ENCODE measurements at places on chromosomes 2 and 18.

GRCh38 chr18:75827751-75828287, 400.3 kb upstream of the SMIM21 start:
- no peak for DNase-seq

DNA sequence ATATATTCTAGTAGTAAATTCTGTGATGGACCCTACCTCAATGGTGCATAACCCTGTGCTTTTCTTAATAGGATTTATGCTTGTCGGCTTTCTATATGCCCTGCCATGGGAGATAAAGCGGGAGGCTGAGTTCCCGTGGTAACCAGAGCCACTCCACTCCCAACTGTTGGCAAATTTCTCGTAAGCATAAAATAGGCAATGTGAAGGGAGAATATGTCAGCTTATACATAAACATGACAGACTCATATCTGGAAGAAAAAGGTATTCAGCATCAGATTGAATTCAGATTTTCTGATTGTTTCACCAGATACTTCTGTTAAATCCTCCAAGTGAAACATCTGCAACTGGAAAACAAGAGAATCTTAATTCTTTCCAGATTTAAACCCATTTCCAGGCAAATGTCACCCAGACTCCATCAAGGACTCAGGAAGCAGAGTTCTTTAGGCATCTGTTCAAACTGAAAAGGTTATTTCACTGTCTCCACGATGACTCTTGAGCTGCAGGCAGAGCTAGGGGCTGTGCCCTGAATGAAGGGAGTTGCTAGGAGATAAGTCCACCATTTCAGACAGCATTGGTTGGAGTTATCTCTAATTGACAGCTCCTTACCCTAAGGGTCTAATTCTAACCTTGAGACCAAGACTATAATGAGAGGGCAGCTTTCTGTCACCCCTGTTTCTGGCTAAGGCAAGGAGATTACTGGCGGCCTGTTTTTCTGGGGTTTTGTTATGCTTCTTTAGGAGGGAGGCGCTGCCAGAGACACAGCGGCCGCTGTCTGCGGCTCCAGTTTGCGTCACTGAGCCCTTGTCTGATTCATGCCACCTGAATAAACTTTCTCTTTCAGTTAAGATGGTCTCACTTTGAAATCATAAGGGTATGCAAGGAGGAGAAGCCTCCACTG, 381.3 kb downstream of the SOX11 start:
- DNase-seq: peak; percentile 3

- DNase-seq: no peak
Measured at GRCh38 chr2:19552270-19552669, 193.8 kb upstream of the OSR1 start.

GRCh38 chr2:15830937-15831549, 109.3 kb upstream of the MYCN start:
- DNase-seq: no peak

DNA sequence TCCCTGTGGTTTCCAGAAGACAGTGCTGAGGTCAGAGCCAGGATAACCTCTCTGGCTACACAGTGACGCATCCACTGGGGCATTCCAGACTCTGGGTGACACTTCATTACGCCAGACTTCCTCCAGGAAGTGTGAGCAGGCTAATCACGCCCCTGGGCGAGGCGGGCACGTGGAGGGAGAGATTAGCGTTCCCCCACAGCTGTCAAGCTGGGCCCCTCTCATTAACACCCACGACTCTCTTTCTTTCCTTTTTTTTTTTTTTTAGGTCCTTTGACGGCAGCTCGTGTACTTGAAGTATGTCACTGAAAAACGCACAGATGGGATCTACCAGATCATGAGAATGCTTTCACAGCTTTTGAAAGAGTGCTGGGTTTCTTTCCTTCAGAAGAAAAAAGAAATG, 274.6 kb downstream of the AFF3 start:
- no peak for DNase-seq

- no peak for DNase-seq
Measured at GRCh38 chr2:196703695-196704094, 64.2 kb downstream of the CCDC150 start.

DNA sequence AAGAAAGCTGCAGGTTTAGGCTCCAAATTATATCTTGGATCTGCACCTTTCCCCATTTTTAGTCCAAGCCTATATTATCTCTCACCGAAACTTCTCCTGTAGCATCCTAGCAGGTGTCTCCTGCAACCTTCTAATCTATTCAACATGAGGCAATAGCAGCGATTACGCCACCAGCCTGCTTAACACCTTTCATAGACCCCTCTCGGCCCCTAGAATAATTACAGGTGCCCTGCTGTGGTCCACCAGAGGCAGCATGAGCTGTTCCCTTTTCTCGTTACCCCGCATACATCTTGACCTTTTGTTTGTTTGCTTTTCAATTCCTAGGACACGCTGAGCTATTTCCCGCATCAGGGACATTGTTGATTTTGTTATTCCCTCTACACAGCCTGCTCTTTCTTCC, 361.9 kb downstream of the CYRIA start:
- no peak for DNase-seq

- DNase-seq: no peak
Measured at GRCh38 chr18:30601541-30601940, 441.0 kb downstream of the DSC3 start.

DNA sequence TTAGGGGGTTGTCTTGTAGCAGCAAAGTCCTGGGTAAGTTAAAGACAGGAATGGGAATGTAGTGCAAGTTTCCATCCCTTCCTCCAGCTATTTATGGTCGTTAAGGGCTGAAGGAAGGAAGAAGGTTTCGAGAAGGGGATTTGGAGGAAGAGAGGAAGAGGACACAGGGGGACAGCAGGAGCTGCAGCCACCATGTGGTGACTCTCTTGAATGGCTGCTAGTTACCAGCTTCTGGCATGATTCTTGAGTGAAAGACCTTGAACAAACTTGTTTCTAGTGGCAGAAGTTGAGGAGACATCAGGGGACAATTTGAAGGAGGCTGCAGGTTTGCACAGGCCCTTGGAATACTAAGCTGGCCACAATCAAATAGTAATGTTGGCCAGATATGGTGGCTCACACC, 116.6 kb downstream of the MTX2 start:
- no peak for DNase-seq

GRCh38 chr2:53242090-53242489, 525.5 kb upstream of the CHAC2 start:
- no peak for DNase-seq

GRCh38 chr2:59959944-59960343, 593.5 kb downstream of the BCL11A start:
- no peak for DNase-seq

- no peak for DNase-seq
Measured at GRCh38 chr2:165584126-165584654, 114.7 kb downstream of the CSRNP3 start.

- DNase-seq: no peak
Measured at GRCh38 chr2:199791326-199791725, 59.7 kb downstream of the FTCDNL1 start.
